ENCODE measurements at places on chromosomes 12 and 14.

DNA sequence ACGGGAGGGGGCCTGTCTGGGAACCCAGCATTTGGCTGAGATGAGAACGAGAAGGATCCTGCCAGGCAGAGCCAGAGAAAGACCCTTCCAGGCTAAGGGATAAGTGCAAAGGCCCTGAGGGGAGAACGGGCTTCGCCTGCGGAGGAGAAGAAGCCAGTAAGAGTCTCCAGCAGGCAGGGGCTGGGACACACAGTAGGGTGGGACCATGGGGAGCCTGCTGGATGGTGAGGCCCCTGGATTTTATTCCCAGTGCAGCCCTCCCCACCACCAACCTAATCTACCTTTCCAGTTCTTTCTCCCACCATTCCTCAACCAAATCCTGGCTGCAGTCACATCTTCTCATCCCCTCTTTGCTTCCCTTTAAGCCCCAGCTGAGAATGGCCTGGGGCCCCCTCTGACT, 12.6 kb downstream of the RAPGEF3 start:
- no peak for DNase-seq

GRCh38 chr12:56836800-56837663, 73.9 kb downstream of the HSD17B6 start:
- DNase-seq = no peak

DNA sequence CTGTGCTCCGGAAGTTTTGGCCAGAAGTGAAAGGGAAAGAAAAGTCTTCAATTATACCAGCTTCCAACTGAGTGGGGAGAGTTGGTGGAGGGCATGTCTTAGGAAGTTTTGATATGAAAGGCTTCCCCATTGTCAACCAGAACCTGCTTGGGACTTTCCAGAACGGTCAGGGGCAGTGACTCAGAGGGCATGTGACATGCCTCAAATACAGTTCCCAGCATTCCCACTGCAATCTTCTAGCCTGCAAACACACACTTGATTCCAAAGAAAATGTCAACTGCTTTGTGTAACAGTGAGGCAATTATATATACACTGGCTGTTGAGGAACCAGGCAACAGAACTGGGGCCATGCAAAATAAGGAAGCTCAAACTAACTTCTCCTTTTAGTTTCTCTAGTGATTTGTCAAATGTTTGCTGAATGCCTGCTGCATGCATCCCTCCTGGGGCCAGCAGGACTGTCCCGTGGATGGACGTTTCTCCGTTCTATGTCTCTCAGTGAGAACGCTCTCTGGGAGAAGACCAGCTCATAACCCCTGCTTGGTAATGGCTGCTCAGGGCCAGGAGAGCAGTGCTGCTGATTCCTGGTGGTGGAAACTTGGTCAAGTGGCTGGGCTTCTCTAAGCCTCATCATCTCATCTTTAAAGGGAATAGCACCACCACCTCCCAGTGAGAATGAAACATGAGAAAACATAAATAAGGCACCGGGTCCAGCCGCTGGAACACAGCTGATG, 18.3 kb downstream of the SLC25A47 start:
- no peak for DNase-seq

DNA sequence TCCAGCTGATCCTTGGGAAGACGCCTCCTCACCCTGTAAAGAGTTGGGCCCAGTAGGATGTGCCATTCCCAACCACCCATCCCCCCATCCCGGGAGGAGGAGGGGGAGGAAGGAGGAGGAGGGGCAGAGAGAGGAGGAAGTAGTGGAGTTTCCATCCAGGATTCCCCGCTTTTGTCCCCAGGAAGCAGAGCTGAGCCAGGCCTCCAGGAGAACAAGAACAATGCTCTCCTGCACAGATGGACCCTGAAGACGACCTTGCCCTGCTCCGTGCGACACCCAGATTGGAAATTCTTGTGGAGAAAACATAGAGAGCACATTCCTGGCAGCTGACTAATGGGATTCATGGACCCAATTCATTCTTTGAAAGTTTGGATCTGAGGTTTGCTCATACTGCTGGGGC, 132.3 kb upstream of the CRY1 start:
- no peak for DNase-seq

GRCh38 chr12:114341635-114342034, 64.3 kb downstream of the TBX5 start:
- DNase-seq = no peak

DNA sequence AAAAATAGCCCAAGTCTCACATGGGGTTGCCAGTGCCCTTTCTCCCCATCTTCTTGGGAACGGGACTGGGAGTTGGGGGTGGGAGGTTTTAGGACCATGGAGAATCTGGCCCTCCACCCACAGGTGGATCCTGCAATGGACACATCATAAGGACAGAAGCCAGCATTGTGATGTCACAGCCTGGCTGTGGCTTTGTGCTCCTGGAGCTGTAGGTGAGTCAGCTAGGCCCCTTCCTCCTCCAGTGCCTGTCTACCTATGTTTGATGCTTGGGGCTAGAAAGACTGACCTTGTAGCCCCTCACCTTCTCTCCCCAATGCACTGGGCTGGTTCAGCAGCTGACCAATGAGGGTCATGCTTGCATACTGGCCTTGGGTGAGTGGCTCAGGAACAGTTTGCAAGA, at the start of gene CCDC197:
CCDC197 (plus strand) TSS at position 220 of the 400 bp plus-strand sequence. CDS start 831 bp downstream, outside the sequence.
- DNase-seq = no peak

DNA sequence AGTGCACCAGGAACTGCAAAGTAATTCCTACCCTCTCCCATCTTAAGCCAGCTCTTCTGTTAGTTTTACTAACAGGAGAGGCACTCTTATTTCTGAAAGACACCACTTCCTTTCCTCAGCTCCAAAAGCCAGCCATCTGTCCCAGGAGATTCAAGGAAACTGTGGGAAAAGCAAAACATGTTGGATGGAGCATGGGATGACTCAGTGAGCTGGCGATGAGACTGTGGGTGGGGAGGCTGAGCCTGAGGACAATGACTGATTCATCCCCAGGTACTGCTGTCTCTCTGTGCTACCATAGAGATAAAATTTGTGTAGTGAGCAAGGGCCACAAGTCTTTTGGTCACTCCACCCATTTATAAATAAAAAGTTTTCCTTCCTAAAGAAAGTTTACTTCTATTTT, 141.4 kb downstream of the MYRFL start:
- no peak for DNase-seq

DNA sequence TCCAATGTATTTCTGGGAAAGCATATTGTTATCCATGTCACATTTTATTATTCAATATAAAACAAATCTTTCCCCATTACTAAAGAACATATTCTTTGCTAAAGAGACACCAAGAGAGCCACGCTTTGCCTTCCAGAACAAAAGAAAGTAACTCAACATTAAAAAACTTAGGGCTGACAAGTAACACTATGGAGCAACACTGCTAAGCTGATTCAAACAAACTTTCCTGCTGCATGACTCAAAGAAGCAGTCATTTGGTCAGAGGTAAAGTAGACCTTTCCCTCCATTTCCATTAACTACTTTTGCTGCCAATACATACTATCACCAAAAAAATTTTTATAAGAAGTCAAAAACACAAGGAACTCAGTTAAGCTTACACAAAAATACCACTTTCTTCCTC, 83.0 kb downstream of the DENND5B start:
- no peak for DNase-seq

DNA sequence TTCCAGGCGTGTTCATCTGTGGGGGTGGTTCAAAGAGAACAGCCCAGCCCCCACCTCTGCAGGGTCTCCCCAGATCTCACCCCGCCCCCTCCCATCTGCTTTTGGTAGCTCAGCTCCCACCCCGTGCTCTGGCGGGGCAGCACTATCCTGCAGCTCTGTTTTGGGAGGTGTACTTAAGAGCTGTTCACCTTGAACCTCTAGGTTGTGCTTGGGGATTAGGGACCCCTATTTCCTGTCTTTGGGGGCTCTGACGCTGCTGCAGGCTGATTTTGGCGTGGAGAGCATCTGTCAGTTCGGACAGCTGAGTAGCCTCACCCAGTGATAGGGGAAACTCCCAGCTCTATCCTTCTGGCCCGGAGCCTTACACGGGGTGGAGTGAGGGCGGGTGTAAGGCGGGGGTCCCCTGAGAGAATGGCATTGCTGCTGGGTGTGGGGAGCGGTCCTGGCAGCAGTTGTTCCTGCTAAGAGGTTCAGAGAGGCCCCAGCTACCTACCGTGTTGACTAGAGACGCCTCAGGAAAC, 765 bp downstream of the TMEM120B start:
- DNase-seq = no peak

GRCh38 chr12:31737345-31737744, 8.5 kb upstream of the AMN1 start:
- DNase-seq = no peak

DNA sequence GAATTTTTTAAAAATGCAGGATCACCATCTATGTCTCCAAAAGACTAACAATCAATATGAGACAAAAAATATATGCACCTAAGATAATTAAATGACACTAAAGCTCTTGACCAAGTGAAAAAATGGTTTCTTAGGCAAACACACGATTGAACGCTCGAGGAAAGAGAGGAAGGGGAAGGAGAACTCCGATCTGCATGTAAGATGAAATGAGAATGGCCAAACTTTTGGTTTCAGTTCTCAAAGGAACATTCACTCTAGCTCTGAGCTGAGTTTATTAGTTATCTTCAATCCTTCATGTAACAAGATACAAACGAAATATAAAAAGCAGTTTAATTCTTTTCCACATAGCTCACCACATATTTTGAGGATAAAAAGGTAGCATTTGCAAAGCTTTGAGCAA, 2.8 kb downstream of the DYRK4 start:
- no peak for DNase-seq
